ENCODE measurements at places on chromosomes 7 and 10.

- DNase-seq, result no peak
Observed at GRCh38 chr7:741191-741671, 14.2 kb upstream of the PRKAR1B start.

- DNase-seq, result no peak
Observed at GRCh38 chr7:151008511-151009323, 15.6 kb downstream of the ATG9B start.

DNA sequence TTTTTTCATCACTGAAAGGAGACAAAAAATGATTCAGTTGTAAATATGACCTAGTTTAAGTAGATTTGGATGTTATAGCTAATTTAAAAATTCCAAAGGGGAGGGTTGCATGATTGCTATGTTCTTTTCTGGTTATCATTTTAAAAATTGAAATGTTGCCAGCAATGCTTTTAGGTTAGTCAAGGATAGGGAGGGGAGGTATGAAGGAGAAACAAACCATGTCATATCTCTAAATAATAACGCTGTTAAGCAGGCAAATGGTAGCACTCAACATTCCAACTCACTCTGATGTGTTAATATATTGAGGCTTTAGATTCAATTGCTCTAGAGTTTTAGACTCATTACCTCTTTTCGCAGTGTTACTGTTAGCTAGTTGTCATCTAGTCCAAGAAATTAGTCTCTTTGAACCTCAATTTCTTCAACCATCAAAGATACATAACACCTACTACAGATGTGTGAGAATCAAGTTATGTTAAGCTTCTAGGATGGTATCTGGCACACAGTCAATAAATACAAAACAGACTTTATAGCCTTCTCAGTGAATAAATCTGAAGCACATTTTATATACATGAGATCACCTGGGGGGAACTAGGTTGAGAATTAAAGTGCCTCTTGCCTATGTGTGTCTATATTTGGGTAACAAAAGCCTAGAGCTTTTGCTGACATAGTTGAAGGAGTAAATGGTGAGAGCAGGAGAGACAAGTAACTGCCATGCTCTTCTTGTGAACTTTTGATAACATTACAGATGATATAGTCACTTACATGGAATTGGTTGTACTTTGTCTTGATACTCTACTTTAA is 124.9 kb downstream of the CSTF2T start:
- DNase-seq, result no peak

GRCh38 chr10:126842836-126843235 is 62.4 kb upstream of the DOCK1 start:
- DNase-seq, result no peak

- DNase-seq, result no peak
Observed at GRCh38 chr10:123395906-123396305, 241.7 kb downstream of the BUB3 start.

DNA sequence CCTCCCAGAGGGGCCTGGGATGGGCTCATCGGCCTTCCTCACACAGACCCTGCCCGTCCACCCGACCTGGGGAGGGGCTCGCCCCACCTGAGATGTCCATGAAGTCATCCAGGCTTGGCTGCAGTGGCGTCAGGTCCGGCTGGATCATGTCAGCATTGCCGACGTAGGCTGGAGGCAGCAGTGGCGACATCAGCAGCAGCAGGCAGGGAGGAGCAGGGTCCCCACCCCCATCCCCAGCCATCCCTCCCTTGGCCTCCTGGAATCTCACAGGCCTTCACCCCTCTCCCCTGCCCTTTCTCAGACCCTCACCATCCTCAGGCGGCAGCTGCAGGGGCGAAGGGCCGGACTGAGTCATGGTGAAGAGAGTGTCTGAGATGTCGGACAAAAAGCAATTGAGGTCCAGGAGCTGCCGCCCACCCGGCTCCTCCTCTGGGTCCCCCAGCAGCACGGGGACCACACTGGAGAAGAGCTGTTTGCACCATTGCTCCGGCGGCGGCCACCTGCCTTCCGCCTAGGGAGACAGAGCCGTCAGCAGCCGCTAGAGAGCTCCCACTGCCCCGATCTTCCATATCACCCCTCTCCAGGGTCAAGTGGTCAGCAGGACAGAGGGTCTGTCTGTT is 18.6 kb downstream of the MLXIPL start:
- DNase-seq, result no peak

GRCh38 chr7:155291045-155291530 is 6.6 kb upstream of the INSIG1 start:
- DNase-seq, result no peak

- DNase-seq, result no peak
Observed at GRCh38 chr10:57168611-57169240, 807.7 kb upstream of the ZWINT start.

DNA sequence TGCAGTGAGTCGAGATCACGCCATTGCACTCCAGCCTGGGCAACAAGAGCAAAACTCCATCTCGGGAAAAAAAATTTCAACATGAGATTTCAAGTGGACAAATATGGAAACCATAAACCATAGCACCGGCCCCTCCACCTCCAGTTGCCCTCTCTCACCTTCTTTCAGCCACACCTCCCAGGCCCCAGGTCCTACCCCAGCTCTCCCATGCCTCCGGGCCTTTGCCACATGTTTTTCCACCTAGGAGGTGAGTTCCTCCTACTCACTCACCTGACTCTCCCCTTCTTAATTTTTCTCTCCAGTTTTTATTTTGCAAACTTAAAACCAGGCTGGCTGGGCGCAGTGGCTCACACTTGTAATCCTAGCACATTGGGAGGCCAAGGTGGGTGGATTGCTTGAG is 13.7 kb upstream of the CLDN4 start:
- DNase-seq, result no peak

- DNase-seq, result no peak
Observed at GRCh38 chr10:6988654-6989053, 408.6 kb upstream of the PRKCQ start.

DNA sequence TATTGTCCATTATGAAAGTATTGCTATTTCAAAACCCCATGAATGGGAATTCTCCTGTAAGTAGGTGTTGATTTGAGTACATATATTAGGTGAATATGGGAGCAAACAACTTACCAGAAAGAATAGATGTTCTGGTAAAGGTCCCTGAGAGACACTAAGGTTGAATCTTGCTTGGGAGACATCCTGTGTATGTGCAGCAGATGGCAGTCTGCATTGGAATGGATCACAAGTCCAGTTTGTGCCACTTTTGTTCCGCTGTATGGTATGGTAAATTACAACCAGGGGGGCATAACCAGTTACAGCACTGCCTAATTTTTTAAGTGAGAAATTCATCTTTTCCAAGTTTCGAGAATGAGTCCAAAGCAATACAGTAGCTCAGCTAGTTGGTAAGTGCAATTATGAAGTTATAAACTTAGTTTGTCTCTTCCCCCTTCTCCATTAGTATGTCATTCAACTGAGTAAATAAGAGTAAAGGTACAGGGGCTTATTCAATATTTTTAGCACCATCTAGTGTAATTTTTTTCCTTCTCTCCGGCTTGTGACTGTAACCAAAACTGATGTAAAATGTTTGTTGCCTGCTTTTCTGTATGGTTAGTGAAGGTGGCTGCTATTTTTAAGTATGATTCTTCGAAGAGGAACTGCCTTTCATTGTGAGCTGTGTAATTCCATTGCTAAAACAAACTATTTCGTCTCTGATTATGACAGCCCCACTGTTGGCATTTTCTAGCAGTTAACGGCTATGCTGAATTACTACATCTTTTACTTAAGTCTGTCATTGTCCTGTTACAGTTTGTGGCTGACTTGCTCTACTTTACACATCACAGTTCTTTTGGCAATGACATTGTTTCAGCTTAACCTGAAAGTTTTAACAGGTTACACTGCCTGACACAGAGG is 2.8 kb downstream of the MCU start:
- no peak for DNase-seq

DNA sequence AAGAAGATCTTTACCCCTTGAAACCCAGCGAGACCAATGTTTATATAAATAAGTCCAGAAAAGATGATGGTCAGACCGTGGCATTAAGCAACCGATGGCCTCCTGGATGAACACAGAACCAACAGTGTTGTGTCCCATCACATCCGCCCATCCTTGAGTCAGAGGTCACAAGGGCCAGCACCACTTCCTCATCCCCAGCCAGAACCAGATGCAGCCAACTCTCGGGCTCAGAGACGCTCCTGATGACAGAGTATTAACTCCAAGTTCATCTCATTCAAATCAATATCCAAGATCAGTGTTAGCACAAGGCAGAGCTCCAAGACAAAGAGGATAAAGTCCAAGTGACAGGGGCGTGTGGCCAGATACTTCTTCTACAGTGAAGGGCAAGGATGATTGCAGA is 63.5 kb downstream of the FAM53B start:
- DNase-seq, result no peak

GRCh38 chr7:4185721-4186512 is 496.2 kb upstream of the FOXK1 start:
- no peak for DNase-seq

DNA sequence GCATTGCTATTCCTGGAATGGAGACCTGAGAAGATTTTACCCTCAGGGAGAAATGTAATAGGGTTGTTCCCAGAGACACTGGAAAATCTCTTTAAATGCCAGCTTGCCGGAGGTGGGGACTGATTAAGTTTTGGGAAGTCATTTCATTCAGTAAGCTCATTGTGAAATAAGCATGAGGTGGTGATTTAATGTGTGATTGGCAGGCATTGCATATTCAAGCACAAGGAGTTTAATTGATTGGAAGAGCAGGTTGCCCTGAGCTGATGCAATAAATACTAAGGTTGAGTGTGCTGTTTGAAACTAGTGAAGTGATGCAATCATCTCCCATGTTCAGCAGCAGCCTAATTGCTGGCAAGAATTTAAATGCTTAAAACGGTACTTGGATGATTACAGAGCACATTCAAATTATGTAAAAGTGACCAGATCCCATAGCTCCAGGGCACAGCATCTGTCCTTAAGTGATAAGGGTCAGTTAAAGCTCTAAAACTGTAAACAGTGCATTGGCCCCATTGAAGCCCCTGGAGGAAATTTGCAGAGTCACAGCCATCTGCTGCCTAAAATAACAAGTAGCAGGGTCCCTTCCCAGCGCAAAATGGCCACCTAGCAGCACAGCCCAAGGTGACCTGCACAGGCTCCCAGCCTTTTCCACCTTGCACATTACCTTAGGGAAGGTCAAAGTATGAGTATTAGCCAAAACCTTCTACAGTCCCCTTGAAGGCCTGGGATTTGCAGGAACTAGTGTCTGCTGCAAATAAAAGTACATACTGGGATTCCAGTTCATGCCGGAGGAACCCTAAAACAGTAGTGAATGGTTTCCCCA is 92.1 kb downstream of the CCDC71L start:
- peak; percentile 96 for DNase-seq

DNA sequence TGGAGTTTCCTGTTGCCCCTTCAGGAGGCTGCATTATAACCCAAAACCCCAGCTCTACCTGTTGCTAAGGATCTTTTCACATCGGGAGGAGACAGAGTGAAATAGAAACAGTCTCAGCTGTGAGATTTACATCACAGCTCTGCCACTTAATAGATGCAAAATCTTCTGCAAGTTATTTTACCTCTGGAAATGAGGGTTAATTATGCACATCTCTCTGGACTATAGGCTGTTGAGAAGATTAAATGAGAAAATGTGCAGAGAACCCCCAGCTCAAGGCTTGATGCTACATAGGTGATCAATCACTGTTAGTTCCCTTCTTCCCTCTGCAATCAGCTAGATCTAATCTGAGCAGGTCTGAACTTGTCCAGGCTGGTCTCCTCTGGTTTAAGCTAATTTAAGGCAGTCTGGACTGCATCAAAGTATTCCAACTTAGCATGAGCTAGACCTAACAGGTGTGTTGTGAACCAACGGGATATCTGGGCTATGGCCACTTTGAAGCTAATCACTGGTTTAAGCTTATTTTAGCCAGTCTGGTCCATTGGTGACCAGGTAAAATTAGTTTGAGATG is 8.9 kb upstream of the LRRC18 start:
- DNase-seq, result no peak

GRCh38 chr10:127332631-127333030 is 136.2 kb upstream of the INSYN2A start:
- DNase-seq, result no peak

DNA sequence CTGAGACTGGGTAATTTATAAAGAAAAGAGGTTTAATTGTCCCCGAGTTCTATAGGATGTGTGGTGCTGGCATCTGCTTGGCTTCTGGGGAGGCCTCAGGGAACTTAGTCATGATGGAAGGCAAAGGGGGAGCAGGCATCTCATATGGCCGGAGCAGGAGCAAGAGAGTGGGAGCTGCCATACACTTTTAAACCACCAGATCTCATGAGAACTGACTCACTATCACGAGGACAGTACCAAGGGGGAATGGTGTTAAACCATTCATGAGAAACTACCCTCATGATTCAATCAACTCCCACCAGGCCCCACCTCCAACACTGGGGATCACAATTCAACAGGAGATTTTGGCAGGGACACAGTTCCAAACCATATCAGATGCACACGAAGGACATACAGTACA is 199.9 kb upstream of the DPP6 start:
- no peak for DNase-seq

- DNase-seq, result no peak
Observed at GRCh38 chr7:92641921-92642511, 51.8 kb upstream of the FAM133B start.

GRCh38 chr10:13100349-13101294 is 659 bp downstream of the OPTN start:
- no peak for DNase-seq

DNA sequence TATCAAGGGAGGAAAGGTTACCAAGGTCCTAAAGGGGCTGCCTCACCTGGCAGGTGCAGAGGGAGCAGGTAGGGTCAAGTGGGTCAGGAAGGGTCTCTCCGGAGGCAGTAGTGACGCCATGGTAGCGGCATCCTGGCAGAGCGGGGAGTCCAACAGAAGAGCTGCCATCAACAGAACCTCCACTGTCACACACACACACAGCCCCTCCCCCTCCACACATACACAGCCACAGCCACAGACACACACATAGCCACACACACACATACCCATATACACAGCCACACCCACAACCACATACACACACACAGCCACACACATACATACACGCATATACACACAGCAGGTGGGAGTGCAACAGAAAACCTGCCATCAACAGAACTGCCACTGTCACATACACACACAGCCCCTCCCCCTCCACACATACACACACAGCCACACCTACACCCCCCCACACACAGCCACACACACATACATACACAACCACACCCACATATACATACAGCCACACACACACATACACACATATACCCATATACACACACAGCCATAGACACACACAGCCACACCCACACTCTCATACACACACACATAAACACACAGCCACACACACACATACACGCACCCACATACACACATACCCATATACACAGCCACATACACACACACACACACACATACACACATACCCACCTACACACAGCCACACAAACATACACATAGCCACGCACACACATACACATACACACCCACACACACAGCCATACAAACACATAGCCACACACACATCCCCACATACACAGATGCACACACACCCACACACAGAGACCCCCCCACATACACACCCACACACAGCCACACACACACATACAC is 23.1 kb downstream of the KCP start:
- no peak for DNase-seq

- no peak for DNase-seq
Observed at GRCh38 chr7:2687338-2687869, 598 bp upstream of the AMZ1 start.

- DNase-seq, result no peak
Observed at GRCh38 chr10:513393-513792, 176.1 kb downstream of the DIP2C start.

- no peak for DNase-seq
Observed at GRCh38 chr7:27923642-27923980, 183.6 kb downstream of the TAX1BP1 start.

GRCh38 chr10:61784354-61785133 is 117.0 kb upstream of the ARID5B start:
- DNase-seq, result no peak
